ENCODE measurements at places on chromosomes 13 and 19.

- no peak for DNase-seq
These were observed 35.2 kb upstream of the GRTP1 start for GRCh38 chr13:113398963-113399754.

DNA sequence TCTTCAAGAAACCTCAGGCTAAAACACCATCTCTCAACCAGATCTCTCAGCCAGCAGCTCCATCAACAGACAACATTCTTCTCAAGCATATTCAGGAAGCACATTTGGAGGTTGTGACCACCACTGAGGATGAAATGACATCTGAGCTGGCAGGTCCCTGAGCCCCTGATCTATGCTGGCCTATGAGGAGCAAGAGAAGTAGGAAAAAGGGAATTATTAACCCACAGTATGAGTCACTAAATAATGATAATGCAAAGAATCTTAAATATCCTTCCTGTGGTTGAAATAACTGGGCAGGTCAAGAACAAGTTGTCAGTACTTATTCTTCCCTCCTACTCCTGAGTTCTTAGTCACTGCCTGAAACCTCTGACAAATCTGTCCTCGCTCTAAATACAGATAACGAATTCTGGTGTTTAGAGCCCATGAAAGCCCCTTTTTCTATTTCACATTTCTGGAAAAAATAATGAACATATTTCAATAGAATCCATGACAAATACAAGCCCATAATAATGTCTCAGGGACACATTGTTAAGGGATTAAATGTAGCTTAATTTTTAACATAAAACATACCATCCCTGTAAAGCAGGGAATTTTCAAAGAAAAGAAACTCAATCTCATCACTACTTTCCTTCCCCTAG lies 225.8 kb upstream of the IRS2 start:
- DNase-seq: no peak

- DNase-seq: peak; percentile 67
These were observed 767 bp upstream of the GADD45B start for GRCh38 chr19:2475018-2475701.

GRCh38 chr13:25971047-25971446 lies 80.8 kb downstream of the SHISA2 start:
- DNase-seq: no peak

- DNase-seq: no peak
These were observed 1.1 kb downstream of the SLC8A2 start for GRCh38 chr19:47470447-47471195.

DNA sequence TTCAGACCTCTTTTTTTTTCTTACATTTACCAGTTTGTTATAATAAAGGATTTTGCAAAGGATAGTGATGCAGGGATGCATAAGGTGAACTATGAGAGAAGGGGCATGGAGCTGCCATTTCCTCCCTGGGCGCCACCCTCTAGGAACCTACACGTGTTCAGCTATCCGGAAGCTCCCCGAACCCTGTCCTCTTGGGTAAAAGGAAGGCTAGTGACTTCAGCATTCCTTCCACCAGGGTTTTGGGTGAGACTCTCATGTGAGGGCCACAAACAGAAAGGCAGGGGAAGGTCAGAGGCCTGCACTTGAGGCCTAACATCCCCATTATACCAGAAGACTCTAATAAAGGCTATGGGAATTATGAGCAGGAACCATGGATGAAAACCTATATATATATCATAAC lies 57.3 kb downstream of the IFT88 start:
- DNase-seq: no peak

GRCh38 chr13:71626421-71627117 lies 240.4 kb downstream of the DACH1 start:
- DNase-seq: no peak

DNA sequence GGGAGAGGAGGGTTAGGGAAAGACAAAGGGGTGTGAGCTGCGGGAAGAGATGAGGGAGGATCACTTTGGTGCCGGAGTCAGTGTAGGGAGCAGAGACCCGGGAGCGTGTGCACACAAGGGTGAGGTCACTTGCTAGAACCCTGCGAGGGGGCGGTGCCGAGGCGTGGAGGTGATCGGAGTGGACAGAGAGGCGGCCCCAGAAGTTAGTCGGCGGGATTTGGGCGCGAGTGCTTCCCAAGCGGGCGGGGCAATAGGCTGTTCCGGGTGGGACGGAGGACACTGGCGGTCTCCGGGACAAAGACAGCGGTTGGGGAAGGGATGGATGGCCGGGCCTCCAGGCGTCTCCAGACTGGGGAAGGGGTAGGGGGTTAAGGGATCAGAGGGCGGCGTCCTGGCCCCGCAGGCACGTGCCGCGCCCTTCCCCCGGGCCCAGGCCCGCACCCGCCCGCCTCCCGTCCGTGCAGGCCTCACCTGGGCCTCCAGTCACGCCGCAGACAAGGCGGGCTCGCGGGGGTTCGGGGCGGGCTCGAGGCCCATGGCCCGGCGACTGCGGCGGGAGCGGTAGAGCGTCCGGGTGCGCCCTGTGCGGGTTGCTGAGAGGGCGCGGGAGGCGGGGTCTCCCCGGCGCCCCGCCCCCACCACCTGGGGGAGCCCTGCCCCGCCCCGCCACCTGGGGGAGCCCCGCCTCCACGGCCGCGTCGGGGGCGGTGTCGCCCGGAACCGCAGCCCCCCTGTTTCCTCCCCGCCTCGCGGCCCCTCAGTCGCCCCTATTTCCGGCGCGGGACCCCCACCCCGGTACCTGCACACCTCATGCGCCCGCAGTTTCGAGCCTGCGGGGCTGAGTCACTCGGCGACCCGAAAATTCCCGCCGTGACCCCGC lies at the start of gene LPAR2:
Gene LPAR2 (minus strand): TSS at position 600 of the 880 bp plus-strand sequence. CDS start 945 bp downstream, outside the sequence.
- peak; percentile 56 for DNase-seq
